ENCODE measurements at places on chromosomes 13 and 19. TPM values are rescaled to one million over a fixed set of nuclear protein-coding genes. Genes with fewer than 3 reads are reported as not detected.

The LILRB4 gene
- polyA plus RNA-seq: 1.8 TPM

The CAMSAP3 gene
- 19.3 TPM for polyA plus RNA-seq

The ZNF682 gene
- 6.5 TPM for polyA plus RNA-seq

The ONECUT3 gene
- not detected for polyA plus RNA-seq

The KLK3 gene
- polyA plus RNA-seq: 1.6 TPM

The ZNF8 gene
- 1.3 TPM for polyA plus RNA-seq

The DPF1 gene
- polyA plus RNA-seq: not detected

The LYPD3 gene
- 2.2 TPM for polyA plus RNA-seq

The MTUS2 gene
- polyA plus RNA-seq: 0.22 TPM

The SRRM5 gene
- polyA plus RNA-seq: 0.22 TPM

The FGF14 gene
- polyA plus RNA-seq: 0.47 TPM

The PTPRS gene
- 7.2 TPM for polyA plus RNA-seq

The TICAM1 gene
- 9.9 TPM for polyA plus RNA-seq

The HCN2 gene
- 1.3 TPM for polyA plus RNA-seq

The IGFL1 gene
- polyA plus RNA-seq: not detected

The MAST1 gene
- 0.39 TPM for polyA plus RNA-seq

The PSPN gene
- polyA plus RNA-seq: 1.9 TPM

The SOX1 gene
- not detected for polyA plus RNA-seq

The KLK4 gene
- polyA plus RNA-seq: 1.2 TPM

The SYNE4 gene
- 15.7 TPM for polyA plus RNA-seq

The STOML3 gene
- not detected for polyA plus RNA-seq

The ZNF30 gene
- polyA plus RNA-seq: 3.1 TPM

The PCSK4 gene
- 5.5 TPM for polyA plus RNA-seq

The PLVAP gene
- polyA plus RNA-seq: 148 TPM

The LPAR2 gene
- polyA plus RNA-seq: 5.6 TPM

The SMIM44 gene
- polyA plus RNA-seq: not detected

The USHBP1 gene
- 7.2 TPM for polyA plus RNA-seq

The DACT3 gene
- 5.4 TPM for polyA plus RNA-seq

The GAMT gene
- polyA plus RNA-seq: 209 TPM

The FXYD3 gene
- 26.4 TPM for polyA plus RNA-seq

The FUT2 gene
- polyA plus RNA-seq: 0.28 TPM

The FOSB gene
- polyA plus RNA-seq: 0.73 TPM

The LIM2 gene
- not detected for polyA plus RNA-seq

The ZNF506 gene
- 7.4 TPM for polyA plus RNA-seq

The CACNG7 gene
- polyA plus RNA-seq: not detected

The PABPC3 gene
- not detected for polyA plus RNA-seq

The WDR88 gene
- not detected for polyA plus RNA-seq

The DACH1 gene
- polyA plus RNA-seq: 5.3 TPM

The ADM5 gene
- 0.60 TPM for polyA plus RNA-seq

The RNF113B gene
- not detected for polyA plus RNA-seq

The CALM3 gene
- polyA plus RNA-seq: 350 TPM

The CBY2 gene
- polyA plus RNA-seq: not detected

The CYP2A6 gene
- polyA plus RNA-seq: not detected
